Cerebellar nuclear complex (tissue), 1 donor: ENCODE measurements at places on chromosomes 1 and 21.

DNA sequence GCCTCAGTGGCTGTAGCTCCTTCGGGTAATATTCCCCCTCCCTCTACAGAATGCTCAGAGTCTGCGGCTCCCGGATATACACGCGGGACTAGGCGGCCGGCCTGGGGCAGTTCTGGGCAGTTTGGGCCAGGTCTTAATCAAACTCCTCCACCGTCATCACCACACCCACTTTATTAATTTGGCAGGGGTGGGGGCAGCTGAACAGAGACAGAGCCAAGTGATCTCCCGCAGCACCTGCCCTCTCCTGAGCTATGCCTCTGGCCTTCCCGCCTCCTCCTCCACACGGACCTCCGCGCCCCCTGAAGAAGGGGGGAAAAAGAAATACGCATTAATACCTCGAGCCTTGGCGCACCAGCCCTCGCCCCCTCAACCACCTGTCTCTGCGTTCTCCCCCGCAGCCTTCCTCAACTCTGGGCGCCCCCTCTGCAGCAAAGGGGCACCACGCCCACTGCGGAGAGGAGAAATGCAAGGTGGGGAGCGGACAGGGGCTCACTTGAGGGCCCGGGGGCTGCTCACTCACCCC is 42.6 kb downstream of the CD34 start:
- DNase-seq, result no peak

GRCh38 chr1:233337505-233337904 is 10.0 kb downstream of the MAP3K21 start:
- DNase-seq, result no peak

GRCh38 chr1:164320790-164321731 is 237.9 kb upstream of the PBX1 start:
- no peak for DNase-seq

- no peak for DNase-seq
These were observed 13.7 kb upstream of the RPL5 start for GRCh38 chr1:92817986-92818764.

GRCh38 chr1:27366113-27366410 is 699 bp downstream of the MAP3K6 start:
- DNase-seq, result no peak

- no peak for DNase-seq
These were observed 7.9 kb upstream of the UMODL1 start for GRCh38 chr21:42063191-42063570.

GRCh38 chr1:151292207-151293030 is 10.3 kb downstream of the ZNF687 start:
- no peak for DNase-seq

- no peak for DNase-seq
These were observed 243.6 kb downstream of the DNM3 start for GRCh38 chr1:172084876-172085275.

- no peak for DNase-seq
These were observed 1.1 kb downstream of the SKI start for GRCh38 chr1:2229037-2229864.

DNA sequence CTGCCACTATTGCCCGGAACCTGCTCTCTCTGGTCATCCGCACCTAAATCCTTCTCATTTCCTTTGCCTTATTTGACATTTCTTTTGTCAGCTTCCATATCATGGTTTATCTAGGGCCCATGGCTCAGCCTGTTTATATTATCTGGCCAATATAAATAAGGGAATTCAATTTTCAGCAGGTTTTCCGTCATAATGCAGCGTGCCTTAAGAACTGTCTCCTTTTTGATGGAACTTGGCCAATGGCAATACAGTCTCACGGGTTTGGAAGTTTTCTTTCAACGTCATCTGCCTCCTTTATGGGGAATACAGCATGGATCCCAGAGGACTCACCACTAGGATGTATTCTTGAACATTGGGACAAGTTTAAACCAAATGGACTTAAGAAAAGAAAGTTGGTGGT is 77.8 kb upstream of the KIAA0040 start:
- DNase-seq, result no peak

DNA sequence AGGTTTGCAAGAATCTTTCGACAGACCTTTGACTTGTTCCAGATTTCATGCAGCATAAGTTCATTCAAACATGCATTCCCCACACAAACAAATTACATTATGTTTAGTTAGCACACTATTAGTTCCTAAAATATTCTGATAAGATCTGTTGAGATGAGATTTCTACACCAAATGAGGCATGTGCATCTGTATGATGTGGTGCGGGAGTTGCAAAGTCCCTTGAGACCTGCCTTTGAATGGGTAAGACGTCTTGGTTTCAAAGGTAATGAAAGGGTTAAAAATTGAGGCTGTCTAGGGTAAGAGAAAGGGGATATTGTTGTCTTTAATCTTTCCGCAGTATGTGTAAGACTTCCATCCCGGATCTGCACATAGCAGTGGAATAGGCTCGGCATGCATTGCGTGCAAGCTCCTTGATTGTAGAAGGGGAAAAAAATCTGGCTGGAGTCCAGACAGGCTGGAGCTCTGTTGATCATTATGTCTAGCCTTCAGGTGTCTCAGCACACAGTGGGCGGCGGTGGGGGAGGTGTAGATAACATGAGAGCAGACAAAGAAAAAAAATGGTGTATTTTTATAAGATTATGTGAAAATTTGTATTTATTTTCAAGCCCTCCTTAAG is 296.6 kb downstream of the PTPRC start:
- peak; percentile 69 for DNase-seq

DNA sequence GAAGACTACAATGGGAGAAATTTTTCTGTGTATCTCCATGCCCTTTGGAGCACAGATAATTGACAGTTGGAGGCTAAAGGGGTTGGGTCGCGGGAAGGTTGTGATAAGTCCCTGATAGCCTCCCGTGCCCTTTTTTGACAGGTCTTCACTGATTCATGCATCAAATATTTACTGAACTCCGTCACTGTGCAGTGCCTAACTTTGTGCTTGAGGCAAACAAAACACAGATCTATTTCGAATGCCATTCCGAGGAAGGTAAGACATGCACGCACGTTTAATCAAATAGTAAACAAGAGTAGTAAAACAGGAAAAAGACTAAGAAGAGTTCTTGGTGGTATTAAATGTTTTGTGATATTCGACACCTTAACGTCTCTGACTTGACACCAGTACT is 494 bp upstream of the PIP5K1A start:
- DNase-seq, result no peak

DNA sequence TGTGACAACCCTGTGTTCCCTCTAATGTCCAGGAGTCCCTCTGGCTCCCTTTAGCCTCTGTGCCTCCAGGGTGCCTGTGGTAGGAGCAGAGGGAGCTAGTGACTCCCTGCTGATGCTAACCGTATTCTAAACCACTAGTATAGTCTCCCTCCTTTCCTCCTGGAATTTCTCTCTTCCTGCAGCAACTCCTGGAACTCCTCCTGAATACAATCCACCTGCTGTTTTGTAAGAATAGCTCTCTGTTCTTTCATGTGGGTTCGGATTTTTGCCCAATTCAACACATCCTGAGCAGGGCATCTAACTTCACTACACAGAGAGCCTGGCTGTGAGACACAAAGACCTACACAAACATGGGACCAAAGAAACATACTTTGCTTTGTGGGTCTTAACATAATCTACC is 107.9 kb downstream of the RUNX1 start:
- no peak for DNase-seq

- no peak for DNase-seq
These were observed 1.3 kb downstream of the SIPA1L2 start for GRCh38 chr1:232628335-232629249.

GRCh38 chr1:232968391-232968790 is 18.0 kb downstream of the NTPCR start:
- DNase-seq, result no peak

DNA sequence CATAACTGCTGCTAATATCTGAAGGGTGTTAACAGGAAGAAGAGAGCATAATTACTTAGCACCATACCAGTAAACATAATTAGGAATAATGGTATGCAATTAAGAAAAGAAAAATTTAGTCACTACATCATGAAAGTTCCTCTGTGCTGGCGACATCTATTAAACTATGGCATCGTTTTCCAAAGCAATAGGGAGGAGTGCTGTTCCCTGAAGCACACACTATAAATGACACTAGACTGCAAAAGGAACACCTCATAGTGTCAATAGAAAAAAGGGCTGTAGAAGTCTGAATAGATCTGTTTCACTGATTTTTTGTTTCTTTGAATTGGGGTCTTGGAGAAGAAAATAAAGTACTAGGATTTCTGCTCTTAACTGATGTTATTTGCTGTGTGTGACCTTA is 773.6 kb upstream of the B3GALT2 start:
- DNase-seq, result no peak

DNA sequence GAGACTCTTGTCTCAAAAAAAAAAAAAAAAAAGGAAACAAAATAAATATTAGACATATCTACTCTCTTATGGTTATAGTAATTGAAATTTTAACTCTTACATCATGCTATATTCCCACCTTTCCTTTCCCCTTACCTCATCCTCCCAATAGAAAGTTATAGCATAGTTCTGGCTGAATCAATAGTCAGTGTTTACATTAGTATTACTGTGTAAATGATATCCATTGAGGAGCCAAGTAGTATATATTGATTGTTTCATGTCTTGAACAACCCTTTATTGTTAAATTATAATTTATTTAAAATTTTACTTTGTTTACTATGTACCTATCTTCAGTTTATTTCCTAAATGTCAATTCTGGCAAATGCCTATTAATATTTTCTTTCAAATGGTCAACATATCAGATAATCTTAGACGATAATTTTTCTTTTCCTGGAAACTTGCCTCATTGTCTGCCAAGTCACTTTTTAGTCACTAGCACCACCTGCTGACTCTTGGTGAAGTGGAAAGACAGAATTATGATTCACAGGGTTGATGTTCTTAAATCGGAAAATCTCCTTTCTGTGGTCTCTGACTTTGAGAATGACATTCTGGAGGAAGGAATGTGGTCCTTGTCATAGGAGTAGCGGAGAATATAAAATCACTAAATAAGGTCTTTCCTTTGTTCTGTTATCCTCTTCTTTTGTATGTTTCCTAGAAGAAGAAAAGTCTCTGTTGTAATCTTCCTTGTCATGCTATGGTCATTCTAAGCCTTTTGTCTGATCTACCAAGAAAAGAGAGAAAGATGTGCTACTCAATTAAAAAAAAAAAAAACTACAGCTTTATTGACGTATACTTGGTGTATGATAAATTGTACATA is 8.6 kb downstream of the HJV start:
- DNase-seq, result no peak

GRCh38 chr1:84010136-84010535 is 11.2 kb upstream of the TTLL7 start:
- DNase-seq, result no peak

DNA sequence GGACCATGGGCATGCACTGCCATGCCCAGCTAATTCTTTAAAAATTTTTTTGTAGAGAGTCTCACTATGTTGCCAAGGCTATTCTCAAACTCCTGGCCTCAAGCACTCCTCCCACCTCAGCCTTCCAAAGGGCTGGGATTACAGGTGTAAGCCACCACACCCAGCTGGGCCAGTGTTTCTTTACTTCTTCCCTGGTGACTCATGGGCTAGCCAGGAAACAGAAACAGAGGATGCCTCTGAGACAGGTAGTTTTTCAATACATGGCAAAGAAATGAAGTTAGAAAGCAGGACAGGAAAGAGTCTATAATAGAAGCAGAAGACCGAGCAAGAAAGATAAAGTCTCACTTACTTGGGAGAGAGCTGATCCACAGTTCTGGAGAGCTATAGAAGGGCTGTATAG is 7.6 kb upstream of the C1orf74 start:
- DNase-seq, result no peak

DNA sequence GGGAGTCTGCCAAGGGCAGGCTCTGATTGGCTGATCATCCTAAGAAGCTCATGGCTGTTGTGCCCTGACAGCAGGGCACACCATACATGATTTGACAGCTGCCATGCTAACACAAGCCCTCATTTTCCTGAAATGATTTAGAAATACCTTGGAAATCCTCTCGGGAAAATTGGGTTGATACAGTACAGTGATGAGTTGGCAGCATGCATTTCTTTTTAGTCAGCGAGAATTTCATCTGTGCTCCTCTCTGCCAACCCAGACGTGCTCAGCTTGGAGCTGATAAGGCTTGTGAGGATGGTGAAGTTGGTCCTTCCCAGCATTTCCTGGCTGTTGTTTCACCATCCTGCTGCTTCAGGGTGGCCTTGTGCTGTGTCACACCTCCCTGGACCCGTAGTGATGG is 22.6 kb upstream of the KCNQ4 start:
- no peak for DNase-seq

DNA sequence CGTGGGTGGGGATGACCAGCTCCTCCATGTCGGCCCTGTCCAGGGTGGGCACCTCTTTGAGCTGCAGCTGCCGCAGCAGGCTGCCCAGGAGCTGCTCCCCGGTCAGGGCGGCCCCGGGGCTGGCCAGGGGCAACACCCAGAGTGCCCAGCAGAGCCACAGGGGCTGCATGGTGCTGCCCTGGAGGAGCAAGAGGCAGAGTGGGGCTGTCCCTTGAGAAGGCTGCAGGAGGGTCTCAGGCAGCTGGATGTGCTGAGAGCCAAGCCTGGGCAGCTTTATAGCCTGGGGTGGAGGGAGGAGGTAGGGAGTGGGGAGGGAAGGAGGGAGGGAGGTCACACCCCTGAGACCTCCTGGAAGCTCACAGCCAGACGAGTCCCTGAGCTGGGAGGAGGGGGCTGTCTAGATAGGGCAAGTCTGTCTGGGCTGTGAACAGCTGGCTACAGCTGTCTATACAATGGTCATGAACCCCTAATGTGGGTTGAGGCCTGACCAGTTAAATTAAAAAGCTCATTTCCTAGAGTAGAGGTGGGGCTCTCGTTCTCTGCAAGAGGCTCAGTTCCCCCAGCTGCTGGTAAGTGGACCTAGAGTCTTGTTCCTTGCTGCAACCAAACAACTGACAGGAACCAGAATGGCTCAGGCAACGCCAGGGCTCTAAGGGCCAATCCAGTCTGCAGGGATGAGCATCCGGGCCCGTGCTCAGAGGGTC is at the start of gene LEFTY1:
LEFTY1 (minus strand) TSS at position 249 of the 704 bp plus-strand sequence; CDS start at position 169, 80 bp downstream.
- no peak for DNase-seq

- DNase-seq, result no peak
These were observed 53.0 kb downstream of the BACH1 start for GRCh38 chr21:29351691-29352090.

DNA sequence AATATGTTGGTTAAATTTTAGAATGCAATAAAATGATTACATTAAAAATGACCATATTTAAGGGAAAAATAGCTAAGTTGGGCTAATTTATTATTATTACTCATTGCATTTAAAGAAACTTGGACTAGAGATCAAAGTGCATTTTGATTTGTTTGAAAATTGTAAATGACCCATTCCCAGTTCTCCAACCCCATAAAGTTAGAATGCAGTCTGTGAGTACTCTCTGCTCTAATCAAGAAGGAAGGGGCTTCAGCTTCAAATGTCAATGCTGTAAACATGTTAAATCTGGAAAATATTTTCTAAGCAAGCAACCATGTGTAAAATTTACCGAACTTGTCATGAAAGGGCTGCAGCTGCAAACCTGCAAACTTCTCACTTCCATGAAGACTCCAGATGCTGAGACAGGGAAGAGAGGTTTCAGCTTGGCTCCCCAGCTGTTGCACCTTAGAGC is 232.7 kb downstream of the TTLL7 start:
- no peak for DNase-seq

DNA sequence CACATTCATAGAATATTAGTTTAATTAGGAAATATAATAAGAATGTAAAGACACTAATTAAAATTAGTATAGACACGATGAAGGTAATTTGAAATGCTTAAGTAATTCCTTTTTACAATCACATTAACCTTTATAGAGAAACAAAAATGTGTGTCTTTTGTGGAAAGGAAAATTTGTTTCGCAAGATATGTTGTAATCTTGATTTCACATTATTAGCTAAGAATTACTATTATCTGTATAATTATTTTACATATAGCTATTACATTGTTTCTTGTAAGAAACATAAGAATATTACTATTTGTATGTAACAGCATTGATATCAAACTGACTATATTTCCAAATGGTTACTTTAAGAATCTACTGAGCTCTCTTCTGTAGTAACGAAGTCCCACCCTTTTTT is 111.2 kb downstream of the PTPRC start:
- no peak for DNase-seq
